AML-193 (cell line): ENCODE measurements at places on chromosomes 1 and 21.

DNA sequence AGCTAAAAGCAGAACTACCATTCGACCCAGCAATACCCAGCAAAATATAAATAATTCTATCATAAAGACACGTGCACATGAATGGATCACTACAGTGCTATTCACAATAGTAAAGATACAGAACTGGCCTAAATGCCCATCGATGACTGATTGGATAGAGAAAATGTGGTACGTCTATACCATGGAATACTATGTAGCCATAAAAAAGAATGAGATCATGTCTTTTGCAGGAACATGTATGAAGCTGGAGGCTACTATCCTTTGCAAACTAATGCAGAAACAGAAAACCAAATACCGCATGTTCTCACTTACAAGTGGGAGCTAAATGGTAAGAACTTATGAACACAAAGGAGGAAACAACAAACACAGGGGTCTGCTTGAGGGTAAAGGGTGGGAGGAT lies 53.4 kb downstream of the UCHL5 start:
- DNase-seq: no peak

- DNase-seq: no peak
Measured at GRCh38 chr1:10263450-10264082, 53.2 kb downstream of the KIF1B start.

- DNase-seq: no peak
Measured at GRCh38 chr1:160838888-160839287, 23.8 kb downstream of the CD244 start.

DNA sequence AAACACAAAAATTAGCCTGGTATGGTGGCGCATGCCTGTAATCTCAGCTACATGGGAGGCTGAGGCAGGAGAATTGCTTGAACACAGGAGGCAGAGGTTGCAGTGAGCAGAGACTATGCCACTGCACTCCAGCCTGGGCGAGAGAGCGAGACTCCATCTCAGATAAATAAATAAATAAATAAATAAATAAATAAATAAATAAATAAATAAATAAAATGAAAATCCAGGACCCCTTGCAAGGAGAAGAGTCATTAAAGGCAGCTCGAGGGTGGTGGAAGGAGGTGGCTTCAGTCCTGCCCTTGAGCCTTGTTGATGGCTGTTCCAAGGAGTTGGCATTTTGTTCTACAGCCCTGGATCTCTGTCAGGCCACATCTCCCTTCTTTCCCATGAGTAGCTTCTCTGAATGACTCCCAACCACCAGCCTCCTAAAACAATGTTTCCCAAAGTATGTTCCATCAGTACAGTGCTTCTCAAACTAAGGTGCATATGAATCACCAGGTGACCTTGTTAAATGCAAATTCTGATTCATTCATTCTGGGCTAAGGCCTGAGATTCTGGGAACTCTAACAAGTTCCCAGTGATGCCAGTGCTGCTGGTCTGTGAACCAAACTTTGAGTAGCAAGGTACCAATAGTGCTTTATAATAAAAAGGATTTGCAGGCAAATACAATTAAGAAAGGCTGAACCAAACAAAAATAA lies 99.0 kb downstream of the KCNN3 start:
- no peak for DNase-seq

DNA sequence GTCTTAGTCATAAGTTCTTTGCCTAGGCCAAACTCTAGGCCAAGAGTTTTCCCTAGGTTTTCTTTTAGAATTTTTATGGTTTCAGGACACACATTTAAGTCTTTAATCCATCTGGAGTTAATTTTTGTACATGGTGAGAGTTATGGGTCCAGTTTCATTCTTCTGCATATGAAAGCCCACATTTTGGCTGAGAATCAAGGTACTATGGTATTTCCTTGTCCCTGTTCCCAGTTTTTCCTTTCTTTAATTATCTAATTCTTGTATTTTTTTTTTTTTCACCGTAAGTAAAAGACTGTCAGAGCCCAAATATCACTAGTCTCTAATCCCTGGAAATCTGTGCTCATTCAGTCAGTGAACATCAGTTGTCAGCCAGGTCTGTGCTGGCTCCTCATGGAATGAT lies 105.4 kb downstream of the MAP3K21 start:
- no peak for DNase-seq

DNA sequence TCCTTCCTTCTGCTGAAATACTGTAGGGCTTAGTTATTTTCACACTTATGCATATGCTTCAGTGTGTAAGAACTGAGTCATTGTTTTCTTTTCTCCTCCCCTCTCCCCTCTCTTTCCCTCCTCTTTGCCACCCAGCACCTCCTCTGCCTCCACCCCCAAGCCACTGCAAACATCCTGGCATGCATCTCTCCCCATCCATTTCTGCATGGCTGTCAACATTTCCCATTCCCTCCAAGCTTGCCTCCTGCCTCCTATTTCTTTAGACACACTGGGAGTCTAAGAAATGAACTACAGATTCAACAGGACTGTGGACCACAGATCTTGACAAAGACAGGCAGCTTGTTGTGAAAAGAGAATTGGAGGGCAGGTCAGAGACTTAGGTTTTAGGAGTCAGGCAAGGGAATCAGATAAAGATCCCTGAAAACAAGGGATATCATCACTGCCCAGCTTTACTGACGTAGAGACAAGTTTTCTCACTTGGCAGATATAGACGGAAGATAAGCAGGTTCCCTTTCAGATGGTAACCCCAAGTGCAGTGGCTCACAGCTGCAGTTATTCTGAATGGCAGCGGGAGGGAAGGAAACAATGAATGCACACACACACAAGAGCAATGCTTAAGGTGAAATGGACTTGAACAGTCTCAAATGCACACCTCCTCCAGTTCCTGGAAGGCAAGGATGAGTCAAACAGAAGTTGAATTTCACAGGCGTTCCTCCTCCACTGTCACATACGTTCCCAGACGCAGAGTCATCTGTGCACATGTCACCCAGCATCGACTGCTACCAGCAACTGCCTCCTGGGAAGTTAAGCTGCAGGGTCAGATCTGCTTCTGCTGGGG lies 56.1 kb downstream of the HIVEP3 start:
- no peak for DNase-seq

DNA sequence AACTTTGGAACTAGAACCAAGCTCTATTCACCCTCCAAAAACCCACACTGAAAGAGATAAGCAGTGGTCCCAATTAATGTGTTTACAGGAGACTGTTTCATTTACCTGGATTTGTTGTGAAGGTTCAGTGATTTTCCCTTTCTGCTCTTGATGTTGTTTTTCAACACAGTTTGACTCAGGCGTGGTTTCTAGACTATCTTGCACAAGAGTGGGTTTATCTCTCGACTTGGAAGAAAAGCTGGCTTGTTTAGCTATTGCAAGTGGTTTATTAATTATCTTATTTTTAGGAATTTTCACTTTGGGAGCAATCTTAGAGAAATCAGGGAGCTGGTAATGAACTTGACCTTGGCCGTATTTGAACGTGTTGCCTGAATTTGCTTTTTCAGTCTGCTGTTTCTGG lies 5.3 kb downstream of the AKNAD1 start:
- peak; percentile 8 for DNase-seq

DNA sequence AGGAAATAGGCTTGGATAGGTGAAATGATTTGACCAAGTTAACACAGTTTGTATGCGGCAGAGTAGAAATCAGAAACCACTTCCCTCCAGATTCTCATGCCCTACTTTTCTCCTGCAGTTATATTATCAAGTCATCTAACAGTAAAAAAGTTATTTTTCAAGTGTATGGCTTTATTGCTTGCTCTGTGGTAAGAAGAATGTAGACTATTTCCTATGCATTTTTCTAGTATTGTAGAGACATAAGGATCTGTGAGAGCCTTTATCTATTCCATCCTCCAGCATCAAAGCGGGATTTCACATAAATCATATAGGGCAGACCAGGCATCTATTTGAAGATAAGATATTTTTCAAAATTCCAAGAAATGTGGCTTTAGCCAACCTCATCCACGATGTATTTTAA lies 208.5 kb downstream of the TTLL7 start:
- no peak for DNase-seq

- DNase-seq: no peak
Measured at GRCh38 chr21:26001356-26001755, 169.2 kb downstream of the APP start.

DNA sequence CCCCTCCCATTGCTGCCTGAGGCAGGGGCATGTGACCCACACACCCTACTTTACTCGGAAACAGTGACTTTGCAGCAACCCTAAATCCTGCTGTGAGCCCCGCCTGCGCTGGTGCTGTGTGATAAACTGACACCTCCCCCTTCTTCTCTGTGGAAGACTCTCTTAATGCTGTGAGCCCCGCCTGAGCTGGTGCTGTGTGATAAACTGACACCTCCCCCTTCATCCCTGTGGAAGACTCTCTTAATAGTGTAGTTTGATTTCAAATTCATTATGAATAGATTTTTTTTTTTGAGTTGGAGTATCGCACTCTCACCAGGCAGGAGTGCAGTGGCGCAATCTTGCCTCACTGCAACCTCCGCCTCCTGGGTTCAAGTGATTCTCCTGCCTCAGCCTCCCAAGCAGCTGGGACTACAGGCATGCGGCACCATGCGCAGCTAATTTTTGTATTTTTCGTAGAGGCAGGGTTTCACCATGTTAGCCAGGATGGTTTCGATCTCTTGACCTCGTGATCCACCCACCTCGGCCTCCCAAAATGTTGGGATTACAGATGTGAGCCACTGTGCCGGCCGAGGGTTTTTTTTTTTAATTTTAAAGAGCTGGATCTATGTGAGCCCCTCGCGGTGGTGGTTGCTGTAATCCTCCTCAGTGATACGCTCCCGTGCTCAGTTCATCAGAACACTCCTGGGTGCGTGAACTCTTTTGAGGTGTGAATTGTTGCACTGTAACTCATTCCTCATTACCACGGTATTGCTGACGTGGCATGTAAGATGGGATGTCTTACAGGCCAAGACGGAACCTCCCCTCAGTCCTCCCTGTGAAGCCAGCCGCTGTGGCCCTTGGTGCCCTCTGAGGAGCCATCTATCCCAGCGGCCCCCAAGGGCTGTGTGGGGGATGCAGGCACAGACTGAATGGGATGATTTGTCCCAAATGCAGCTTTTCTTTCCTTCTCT lies 60.3 kb downstream of the GALNT2 start:
- DNase-seq: no peak

- DNase-seq: no peak
Measured at GRCh38 chr1:215584389-215584788, 17.3 kb downstream of the KCTD3 start.

GRCh38 chr1:59878370-59878769 lies 48.2 kb downstream of the CYP2J2 start:
- DNase-seq: no peak

DNA sequence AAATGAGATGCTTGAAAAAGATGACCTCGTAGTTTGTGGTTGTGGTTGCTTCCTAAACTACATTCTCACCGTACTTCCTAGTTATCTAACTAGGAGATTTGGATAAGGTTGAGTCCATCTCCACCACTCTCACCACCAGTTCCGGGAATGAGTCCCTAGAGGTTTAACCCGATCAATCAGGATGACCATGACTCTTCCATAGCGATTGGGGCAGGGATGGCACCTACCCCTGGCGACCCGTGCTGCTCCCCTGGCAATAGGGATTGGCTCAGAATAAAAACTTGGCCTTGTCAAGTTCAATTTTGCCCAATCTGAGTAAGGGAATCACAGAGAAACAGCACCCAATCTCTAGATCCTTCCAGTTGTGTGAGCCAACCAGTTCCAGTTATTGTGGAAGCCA lies 2.7 kb upstream of the MIS18A start:
- no peak for DNase-seq

DNA sequence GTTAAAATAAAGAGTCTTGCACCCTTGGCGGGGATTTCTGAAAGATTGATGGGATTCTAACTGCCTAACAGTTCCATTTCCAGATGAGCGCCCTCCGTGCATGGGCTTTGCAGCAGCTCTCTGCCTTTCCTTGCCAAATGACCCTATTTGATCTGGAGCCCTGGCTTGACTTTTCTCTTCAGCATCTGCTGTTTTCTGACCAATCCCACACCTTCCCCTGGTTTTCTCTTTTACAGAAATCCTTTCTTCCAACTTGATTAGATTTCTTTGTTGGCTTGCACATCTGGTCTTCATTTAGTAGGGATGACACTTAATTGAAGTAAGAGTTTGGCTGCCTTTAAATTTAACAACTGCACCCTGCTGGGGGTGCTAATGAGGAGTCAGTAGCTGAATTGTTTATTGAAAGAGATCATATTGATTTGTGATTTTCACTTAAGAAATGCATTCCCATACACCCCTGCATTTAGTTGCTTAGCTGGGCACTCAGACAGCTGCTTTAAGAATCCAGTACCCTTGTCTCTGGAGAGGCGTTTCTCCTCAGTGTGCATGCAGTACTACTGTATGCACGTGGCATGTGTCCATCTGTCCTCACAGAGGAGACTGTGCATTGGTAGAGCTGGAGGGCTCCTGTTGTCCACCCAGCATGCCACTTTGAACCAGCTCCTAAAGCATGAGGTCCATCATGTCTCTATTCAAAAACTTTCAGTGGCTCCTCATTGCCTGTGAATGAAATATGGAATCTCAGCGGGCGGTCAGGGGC lies 99.7 kb downstream of the NOS1AP start:
- no peak for DNase-seq

DNA sequence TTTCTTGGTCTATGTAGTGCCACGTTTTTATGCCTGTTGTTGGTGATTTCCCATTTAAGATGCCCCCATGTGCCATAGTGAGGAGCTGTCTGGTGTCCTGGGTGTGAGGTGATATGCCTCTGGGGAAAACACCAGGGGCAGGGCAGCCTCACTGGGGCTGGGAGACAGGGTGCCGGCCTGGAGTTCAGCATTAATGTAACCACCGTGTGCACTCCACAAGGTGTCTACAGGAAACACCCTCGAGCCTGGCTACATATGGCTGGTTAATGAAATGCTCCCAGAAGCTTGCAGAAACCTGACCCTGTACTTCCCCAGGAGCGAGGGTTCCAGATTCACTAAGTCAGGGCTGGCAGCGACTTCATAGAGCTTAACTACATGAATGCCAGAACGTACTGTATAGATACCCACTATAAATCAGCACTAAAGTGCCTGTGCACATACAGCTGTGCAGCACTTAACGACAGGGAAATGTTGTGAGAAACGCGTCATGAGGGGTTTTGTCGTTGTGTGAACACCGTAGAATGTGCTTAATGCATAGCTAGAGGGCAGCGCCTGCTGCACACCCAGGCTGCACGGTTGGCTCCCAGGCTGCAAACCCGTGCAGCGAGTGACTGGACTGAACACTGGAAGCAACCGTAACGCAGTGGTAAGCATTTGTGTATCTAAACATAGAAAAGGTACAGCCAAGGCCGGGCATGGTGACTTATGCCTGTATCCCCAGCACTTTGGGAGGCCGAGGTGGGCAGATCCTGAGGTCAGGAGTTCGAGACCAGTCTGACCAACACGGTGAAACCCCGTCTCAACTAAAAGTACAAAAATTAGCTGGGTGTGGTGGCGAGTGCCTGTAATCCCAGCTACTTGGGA lies 10.4 kb downstream of the TFF2 start:
- DNase-seq: no peak

DNA sequence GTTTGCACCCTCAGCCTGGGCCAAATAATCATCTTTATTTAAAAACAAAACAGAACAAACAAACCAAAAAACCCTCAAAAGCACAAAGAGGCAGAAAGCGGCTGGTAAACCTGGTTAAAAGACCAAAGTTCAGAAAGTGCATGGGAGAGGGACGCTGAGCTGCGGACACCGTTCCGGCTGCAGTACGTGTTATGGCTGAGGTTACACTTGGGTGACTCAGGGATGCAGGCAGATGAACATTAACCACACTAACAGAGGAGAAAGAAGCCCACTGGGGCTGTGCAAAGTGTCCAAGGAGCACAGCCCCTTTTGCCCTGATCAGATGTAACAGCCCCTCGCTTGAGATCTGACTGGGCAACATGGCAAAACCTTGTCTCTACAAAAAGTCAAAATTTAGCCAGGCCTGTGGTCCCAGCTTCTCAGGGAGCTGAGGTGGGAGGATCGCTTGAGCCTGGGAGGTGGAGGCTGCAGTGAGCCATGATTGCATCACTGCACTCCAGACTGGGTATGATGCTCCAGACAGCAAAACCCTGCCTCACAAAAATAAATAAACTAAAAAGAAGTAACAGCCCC lies 28.3 kb downstream of the GPR157 start:
- DNase-seq: peak; percentile 8
